Glutamatergic neuron (in vitro differentiated cells): ENCODE measurements at places on chromosomes 6 and 20.

DNA sequence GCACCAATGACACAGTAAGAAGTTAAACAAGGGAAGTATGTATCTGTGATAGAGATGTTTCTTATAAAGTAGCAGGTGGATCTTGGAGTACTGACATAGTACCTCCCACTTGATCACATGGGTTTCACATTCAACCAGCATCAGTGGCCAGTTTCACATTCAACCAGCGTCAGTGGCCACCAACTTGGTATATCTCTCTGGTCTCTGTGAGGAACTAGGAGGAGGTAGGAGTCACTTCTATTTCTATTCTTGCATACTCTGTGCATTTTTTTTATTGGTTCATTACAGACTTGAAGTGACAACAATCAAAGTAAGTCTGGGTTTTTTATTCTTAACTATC is 200.3 kb upstream of the SIM1 start:
- no peak for DNase-seq

DNA sequence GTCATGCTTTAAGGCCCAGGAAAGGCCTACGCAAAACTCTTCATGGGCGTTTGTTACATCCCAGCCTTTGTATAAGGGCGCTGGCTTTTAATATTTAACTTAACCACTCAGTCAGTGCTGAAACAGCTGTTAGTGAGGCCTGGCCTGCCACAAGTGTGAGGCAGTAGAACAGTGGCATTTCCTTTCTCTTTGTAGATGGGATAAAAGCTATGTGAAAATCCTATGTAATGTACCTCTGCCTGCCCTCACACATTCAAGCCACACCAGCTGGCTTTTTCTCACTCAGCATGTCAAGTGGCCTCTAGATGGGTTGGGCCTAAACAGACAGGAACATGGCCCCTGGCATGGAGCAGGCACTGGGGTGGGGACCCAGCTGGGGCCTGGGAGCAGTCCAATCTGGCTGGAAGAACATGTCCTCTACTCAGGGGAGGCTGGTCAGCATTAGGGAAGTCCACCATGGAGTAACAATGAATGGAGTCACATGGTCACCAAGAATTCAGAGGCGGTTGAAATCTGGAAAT is 20.7 kb downstream of the CGA start:
- DNase-seq, result no peak

- no peak for DNase-seq
These were observed 131.7 kb downstream of the DNAH8 start for GRCh38 chr6:38846844-38847243.

GRCh38 chr20:4853757-4854560 is 132.2 kb downstream of the PRND start:
- no peak for DNase-seq

DNA sequence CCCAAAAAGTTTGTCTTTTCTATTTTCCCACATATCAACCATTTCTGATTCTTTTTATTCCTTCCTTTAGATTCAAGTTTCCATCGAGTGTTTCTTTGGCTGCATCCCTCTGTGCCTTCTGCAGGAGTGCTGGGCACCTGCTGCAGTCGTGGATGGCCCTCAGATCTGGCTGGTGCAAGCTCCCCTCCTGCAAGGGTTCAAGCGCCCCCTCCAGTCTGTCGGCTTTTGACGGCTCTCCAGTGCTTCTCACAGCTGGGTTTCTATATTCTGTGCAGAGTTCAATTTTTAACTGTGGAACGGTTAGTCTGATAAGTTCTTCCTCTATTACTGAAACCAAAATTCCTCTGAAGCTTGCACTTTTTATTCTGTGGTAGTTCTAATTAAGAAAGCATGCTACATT is 132.1 kb downstream of the HUS1B start:
- peak; percentile 31 for DNase-seq

DNA sequence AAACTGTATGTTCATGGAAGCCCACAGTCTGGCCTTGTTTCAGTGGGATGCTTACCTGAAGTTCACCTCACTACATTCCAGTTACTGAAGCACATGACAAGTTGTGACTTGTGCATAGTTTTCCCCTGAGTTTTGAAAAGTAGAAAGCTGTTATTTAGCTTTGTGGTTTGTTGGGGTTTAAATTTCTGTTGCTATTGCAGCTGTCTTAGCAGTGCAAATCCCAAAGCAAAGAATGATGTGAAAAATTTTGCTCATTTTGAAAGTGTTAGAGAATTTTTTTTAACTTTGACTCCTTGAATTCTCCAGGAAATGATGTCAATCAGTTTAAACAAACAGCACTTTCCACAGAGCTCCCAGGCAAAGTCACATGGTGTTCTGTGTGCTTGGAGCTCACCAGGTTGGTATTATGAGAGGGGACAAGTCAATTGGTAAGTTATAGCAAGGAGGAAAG is 268.4 kb downstream of the ADGRG6 start:
- DNase-seq, result no peak

DNA sequence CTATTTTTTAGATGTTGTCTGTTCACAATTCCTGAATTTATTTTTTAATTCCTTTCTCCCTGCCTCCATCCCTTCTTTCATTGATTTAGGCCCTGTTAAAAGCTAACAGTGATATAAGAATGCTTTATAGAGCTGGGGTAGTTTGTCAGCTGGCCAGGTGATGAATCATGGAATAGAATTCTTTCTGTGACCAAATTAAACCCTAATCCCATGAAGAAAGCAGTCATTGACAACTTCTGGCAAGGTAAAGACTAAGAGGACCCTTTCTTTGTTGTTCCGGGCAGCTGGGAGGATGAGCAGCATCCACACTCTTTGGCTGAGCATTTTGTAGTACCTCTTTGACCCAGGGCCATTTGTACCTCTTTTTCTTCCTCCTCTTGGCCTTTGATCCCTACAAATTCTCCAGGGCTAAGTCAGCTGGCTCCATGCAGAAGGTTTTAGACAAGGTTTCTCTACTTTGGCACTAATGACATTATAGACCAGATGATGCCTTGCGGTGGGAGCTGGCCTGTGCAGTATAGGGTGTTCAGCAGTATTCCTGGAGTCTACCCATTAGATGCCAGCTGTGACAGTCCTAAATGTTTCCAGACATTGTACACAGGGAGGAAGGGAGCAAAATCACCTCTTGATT is 102.9 kb downstream of the SLX4IP start:
- no peak for DNase-seq
